ENCODE measurements at places on chromosomes 2 and 18.

GRCh38 chr2:232350804-232351685 is 27.5 kb upstream of the ALPP start:
- DNase-seq, result no peak

- no peak for DNase-seq
Measured at GRCh38 chr2:230414302-230414701, 1.7 kb upstream of the SP100 start.

GRCh38 chr18:48408111-48408726 is 964 bp downstream of the ZBTB7C start:
- no peak for DNase-seq

- no peak for DNase-seq
Measured at GRCh38 chr18:9914334-9914583, 443 bp downstream of the VAPA start.

- DNase-seq, result no peak
Measured at GRCh38 chr2:215973954-215974699, 39.2 kb downstream of the MREG start.

DNA sequence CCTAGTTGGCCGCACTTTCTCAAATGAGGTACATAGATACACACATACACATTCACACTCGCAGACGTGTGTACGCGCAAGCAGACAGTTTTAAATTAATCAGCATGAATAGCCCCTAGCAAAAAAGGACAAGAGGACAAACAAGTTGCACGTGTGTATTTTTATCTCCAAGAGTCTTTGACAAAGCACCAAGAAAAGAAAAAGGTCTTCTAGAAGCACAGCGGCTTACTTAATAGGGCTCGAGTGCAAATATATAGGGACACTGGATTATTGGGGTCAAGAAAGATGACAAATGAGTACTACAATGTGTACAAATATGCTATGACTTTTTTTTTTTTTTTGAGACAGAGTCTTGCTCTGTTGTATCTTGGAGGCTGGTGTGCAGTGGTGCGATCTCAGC is 1.7 kb upstream of the BCL2 start:
- DNase-seq, result no peak

DNA sequence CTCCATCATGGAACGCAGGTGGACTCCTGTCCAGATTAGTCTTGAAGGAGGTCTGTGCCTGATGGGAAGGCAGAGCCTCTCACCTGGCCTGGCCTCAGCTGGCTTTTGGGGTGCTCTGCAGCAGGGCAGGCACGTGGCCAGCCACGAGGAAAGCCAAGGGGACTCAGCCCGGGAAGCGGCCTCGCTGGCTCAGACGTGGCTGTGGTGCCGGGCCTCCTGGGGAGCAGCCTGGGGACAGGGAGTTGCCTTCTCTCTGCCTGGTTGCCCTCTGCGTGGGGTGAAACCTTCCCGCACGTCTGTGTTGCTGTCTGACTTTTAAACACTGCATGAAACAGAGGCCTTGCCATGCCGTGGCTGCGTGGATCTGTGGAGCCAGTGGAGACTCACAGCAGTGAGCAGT is 45.0 kb downstream of the RTP5 start:
- no peak for DNase-seq

DNA sequence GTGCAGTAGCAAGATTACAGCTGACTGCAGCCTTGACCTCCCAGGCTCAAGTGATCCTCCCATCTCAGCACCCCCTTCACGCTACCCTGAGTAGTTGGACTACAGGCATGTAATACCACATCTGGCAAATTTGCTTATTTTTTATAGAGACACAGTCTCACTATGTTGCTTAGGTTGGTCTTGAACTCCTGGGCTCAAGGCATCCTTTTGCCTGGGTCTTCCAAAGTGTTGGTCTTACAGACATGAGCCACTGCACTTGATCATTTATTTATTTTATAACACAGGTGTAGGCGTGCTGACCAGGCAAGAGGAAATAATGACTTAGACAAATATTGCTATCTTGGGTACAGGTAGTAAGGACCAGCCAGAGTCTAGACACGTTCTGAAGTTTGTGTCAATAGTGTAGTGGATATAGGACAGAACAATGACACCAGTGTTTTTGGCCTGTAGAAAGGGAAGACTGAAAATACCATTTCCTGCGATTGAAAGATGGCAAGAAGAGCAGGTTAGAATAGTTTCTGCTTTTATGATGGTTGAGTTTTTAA is 71.0 kb upstream of the THUMPD2 start:
- no peak for DNase-seq

GRCh38 chr2:148306027-148306426 is 285.1 kb downstream of the MBD5 start:
- DNase-seq, result no peak

GRCh38 chr18:6666012-6666685 is 63.4 kb upstream of the ARHGAP28 start:
- DNase-seq, result no peak

DNA sequence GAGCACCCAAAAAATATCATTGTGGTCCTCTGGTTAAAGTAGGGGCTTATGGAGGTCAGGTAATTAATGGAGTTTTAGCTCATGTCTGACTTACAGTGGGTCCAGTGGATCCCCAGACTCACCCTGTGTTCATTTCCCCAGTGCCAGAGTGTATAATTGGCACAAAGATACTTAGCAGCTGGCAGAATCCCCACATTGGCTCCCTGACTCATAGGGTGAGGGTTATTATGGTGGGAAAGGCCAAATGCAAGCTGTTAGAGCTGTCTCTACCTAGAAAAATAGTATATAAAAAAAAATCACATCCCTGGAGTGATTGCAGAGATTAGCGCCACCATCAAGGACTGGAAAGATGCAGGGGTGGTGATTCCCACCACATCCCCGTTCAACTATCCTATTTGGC is 1067.6 kb upstream of the ACVR2A start:
- DNase-seq, result no peak

GRCh38 chr2:231332388-231332787 is 63.1 kb upstream of the B3GNT7 start:
- no peak for DNase-seq

GRCh38 chr2:188892636-188893035 is 81.5 kb upstream of the COL3A1 start:
- no peak for DNase-seq

DNA sequence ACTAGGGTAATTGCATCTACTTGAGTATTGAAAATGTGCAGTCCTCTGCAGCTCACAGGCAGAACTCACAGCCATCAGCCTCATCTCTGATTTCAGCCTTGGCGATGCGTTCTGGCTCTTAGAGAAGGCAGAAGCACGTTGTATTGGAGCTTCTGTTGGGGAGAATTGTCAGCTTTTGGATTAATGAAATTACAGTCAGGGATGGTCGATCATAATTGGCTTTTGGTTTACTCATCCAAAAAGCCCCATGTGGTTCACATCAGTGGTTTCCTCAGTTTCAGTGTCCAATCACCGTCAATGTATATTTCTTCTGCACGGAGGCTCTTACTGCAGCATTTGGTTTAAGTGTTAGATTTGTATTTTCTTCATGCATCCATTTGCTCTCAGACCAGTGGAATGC is 218.5 kb upstream of the SOX11 start:
- no peak for DNase-seq

- DNase-seq, result no peak
Measured at GRCh38 chr18:58253871-58254270, 209.8 kb downstream of the NEDD4L start.

DNA sequence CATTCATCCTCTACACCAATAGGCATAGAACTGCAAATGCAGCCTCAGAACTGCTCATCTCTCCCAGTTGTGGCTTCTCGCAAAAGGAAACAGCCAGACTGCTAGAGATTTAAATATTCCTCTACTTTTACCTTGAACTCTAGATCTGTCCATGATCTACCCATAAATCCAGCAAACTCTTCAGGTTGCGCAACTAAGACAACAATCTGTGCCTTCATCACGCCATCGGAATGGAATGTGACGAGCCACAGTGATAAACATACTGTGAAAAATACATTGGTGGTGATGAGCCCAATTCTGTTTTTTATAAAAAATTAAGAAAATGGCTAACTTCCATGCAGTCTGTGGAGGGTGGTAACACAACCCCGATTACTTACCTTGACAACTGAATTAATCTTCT is 626.7 kb downstream of the LRRTM4 start:
- DNase-seq, result no peak

DNA sequence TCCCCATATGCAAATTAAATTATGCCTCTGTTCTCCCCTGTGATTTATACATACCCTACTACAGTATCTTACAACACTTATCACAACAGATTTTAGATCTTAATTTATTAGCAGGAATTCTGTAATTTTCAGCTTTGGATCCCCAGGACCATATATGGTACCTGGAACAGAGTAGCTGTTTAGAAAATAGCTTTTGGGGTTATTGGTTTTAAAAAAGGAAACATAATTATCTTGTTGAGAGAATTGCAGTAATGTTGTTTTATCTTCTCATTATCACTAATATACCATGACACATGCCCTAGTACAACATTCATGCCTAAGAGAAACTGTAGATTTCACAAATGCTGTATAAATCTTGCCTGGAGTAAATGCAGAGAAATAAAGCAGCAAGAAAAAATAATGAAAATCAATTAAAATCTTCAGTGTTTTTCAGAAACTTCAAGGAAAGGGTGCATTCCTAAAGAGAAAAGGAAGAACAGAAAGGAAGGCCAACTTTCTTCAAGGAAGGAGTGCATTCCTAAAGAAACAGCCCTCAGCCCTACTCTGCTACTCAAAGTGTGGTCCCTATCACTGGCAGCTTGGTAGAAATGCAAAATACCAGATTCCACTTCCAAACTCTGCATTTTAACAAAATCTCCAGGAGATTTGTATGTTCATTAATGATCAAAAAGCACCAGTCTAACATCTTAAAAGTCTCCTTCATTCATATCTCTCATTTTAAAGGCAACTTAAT is 37.1 kb upstream of the CSRNP3 start:
- DNase-seq, result no peak

DNA sequence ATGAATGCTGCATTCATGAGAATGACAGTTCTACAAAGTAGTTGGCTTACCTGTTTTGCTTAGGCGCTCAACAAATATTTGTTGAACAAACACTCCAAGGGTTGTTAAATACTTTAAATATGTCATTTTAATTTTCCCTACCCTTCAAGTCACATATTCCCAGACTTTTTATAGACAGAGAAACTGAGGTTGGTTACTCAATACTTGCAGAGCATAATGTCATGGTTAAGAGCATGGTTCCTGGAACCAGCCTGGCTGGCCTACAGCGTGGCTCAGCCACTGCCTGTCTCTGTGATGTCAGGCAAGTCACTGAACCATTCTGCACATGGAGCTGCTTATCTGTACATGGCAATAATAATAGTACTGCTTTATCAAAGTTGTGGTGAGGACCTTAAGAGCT is 120.0 kb upstream of the STK17B start:
- DNase-seq, result no peak

- no peak for DNase-seq
Measured at GRCh38 chr18:60981682-60982328, 351.4 kb upstream of the CDH20 start.

DNA sequence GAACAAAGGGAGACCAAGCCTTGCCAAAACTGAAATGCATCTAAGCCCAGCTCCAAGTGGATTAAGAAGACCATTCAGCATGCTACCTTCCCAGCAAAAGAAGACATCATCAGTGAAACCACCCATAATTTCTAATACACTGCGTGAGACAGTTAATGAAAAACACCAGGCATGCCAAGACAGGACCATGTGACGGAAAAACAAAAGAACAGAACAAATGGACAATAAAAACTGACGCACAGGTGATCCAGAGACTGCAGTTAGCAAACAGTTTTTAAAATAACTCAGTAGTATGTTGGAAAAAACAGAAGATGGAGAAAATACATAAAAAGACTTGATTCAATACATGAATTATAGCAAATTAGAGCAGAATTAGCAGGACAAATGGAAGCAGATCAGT is 15.3 kb downstream of the FAM168B start:
- no peak for DNase-seq

GRCh38 chr18:48948112-48949049 is 2.4 kb downstream of the SMAD7 start:
- DNase-seq, result peak; percentile 27

DNA sequence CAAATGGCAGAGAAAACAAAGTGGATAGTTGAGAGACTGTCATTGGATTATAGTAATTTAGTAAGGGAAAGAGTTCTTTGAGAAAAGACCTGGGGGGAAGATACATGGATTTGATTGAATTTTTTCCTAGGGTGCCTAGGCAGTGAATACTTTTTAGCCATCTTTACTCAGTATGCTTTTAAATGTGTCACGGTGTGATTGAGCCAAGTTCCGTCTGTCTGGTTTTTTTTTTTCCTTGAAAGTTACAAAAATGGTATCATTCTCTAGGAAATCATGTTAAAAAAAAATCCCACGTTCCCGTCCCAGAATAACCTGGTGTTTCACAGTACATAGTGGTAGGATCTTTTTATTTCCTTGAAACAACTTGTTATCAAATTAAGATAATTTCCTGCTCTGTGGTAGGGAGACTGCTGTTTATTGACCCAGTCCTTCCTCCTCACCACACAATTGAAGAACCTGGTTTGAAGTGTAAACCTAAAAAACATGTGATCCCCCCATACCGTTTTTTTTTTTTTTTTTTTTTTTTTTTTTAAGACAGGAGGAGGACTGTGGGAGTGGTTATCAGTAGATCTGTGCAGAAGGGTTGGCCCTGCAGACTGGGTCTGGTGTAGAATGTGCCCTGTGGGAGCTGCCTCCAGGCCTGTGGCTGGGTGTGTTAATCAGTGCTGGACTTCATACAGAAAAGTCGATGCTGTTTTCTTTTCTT is 55.1 kb downstream of the DGKD start:
- DNase-seq, result no peak

- no peak for DNase-seq
Measured at GRCh38 chr2:153403940-153404339, 74.6 kb downstream of the RPRM start.

- peak; percentile 57 for DNase-seq
Measured at GRCh38 chr2:108612514-108613183, 78.4 kb downstream of the LIMS1 start.

DNA sequence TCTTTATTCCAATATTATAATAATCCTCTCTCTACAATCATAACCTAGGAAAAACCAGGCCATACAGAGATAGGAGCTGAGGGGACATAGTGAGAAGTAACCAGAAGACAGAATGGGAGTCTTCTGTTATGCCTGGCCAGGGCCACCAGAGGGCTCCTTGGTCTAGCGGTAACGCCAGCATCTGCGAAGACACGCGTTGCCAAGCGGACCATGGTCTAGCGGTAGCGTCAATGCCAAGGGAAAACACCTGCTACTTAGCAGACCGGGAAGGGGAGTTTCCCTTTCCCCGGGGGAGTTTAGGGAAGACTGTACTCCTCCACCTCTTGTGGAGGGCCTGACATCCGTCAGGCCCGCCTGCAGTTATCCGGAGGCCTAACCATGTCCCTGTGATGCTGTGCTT is 36.6 kb downstream of the ARL6IP6 start:
- DNase-seq, result no peak

- DNase-seq, result no peak
Measured at GRCh38 chr2:207248702-207249377, 83.1 kb upstream of the KLF7 start.

DNA sequence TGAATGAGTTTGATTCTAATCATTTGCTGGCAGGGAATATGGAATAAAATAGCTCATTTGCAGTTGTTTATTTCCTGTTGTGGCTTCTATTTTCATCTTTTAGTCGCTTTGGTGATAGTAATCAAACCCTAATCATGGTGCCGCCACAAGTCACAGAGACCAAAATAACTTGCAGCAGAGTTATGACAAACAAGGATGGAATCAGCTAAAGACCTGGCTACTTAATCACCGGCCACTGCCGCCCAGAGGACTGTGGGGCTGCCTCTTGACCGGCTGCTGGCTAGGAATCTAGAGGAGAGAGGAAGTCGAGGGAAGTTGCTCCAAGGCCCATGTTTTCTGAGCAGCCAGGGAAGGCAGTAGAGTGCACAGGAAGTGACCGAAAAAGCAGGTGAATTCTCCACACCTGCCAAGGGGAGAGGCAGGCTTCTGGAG is 5.1 kb upstream of the SMAD7 start:
- no peak for DNase-seq
